ENCODE measurements at places on chromosomes 12 and 14. TPM values are rescaled to one million over a fixed set of nuclear protein-coding genes. Genes with fewer than 3 reads are reported as not detected.

DNA sequence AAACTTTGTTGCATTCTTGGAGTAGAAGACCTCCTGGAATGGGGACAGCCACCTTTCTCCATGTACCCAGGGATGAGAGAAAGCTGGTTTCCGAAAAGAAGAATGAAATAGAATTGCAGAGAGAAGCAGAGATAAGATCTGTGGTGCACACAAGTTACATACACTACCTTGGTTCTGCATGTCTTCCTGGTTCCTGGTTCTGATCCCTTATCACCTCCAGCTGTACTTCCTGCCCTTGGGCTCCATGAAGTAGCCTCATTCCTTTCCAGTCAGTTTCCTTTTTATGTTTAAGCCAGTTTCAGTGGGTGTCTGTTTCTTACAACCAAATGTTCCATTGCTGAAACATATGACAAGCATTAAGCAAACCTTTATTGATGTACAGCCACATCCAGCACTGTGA, 69.3 kb downstream of the FBXW8 start:
- H3K27ac ChIP-seq: no peak overlapping the region
- no peak for DNase-seq
- H3K4me3 ChIP-seq: no peak overlapping the region
- H3K36me3 ChIP-seq: no peaks in the 10 kb centered on the region
- H3K4me1 ChIP-seq: no peaks in the 10 kb centered on the region
- H3K27me3 ChIP-seq: no peaks in the 10 kb centered on the region

DNA sequence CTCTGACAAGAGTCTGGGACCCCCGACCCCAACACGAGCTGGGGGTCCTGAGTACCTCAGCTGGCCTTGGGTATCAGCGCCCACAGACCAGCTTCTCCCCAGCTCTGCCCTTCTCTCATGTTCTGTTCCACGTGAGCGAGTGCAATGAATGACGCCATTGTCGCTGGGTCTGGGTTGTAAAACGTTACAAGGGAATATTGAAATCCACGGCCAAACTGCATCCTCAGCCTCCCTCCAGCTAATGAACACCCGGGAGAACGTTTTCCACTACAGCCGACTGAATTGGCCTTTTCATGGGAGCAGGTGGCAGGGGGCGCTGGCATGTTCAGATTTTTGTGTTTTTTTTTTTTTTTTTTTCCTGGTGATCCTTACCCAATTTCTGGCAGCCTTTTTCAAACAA, 34.7 kb downstream of the TBX5 start:
- H3K4me3 ChIP-seq: no peak overlapping the region
- no peak overlapping the region for H3K27ac ChIP-seq
- H3K4me1 ChIP-seq: no peaks in the 10 kb centered on the region
- H3K27me3 ChIP-seq: no peaks in the 10 kb centered on the region

- H3K4me3 ChIP-seq: no peak overlapping the region
- H3K27ac ChIP-seq: no peak overlapping the region
- no peaks in the 10 kb centered on the region for H3K27me3 ChIP-seq
- no peaks in the 10 kb centered on the region for H3K36me3 ChIP-seq
- DNase-seq: no peak
These were observed 44.7 kb upstream of the KCNJ8 start for GRCh38 chr12:21819236-21819635.

DNA sequence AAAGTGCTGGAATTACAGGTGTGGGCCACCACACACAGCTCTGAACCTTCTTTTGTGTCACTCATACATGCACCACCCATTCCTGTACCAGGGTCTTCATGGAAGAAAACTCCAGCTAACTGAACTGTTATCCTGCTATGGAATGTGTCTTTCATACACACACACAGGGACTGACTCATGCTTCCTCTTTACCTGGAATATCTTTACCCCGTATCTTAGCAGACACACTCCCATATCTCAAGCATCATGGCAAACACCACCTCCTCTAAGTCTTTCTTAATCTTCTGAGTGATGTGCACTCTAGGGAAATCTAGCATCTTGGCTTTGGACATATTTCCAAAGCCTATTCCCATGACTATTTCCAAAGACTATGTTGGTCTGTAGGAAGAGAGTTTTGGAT, 35.0 kb upstream of the DTX1 start:
- no peaks in the 10 kb centered on the region for H3K4me1 ChIP-seq
- H3K27me3 ChIP-seq: no peaks in the 10 kb centered on the region
- H3K27ac ChIP-seq: no peak overlapping the region
- no peak for DNase-seq
- no peak overlapping the region for H3K4me3 ChIP-seq

DNA sequence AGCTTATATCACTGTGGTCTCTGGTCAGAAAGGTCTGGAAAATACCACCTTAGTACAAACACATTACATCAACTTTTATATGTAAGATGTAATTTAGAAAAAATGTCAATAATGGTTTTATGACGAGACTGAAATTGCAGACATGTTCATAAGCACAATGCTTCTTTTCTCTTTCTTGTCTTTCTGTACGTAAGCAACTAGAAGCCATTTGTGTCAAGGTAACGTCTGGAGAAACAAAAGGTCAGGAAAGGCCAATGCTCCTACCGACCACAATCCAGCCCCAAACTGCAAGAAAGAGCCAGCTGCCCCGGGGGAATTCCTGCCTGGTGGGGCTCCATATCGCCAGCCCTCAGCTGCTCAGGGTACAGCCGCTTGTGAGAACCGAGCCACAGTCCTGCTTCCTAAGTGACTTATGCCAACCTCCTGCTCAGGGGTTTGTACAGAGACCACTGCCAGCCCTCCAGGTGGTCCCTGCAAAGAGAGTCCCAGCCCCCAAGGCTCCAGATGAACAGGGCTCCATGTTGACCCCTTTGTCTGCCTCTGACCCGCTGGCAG, 6.3 kb downstream of the ZNF839 start:
- H3K27me3 ChIP-seq: no peaks in the 10 kb centered on the region
- peaks cover 4% of the 10 kb centered on the region for H3K4me1 ChIP-seq
- no peak overlapping the region for H3K4me3 ChIP-seq
- H3K27ac ChIP-seq: no peak overlapping the region

DNA sequence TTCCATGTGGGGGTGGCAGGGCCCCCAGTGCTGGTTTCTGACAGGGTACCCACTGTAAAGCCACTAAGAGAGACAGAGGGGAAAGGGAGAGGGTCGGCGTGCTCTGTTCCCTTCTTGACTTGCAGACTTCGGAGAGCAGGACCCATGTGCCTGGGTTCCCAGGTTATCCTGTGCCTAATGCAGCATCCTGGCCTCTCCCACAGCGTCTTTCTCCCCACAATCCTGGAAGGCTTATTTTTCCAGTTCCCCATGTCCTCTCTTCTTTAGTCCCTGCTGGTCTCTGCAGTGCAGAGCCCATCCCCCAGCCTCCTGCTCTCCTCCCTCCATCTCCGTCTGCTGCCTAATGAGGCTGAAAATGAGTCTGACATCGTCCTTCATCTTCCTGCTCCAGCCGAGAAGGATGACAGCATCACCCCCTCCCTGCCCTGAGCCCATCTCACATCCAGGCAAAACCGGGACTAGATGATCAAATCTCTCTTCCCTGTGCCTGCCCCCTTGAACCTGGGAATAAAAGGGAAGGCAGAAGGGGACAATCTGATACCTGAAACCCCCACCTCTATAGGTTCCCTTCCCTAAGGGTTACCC, 15.1 kb downstream of the CALCOCO1 start:
- peaks cover 18% of the 10 kb centered on the region for H3K36me3 ChIP-seq
- H3K4me3 ChIP-seq: no peak overlapping the region
- no peaks in the 10 kb centered on the region for H3K27me3 ChIP-seq

- H3K4me1 ChIP-seq: no peaks in the 10 kb centered on the region
- H3K4me3 ChIP-seq: no peak overlapping the region
- H3K27ac ChIP-seq: no peak overlapping the region
- H3K27me3 ChIP-seq: no peaks in the 10 kb centered on the region
- H3K36me3 ChIP-seq: no peaks in the 10 kb centered on the region
These were observed 74.3 kb upstream of the PLEKHG7 start for GRCh38 chr12:92628476-92628875.

- H3K4me1 ChIP-seq: no peaks in the 10 kb centered on the region
- no peak overlapping the region for H3K4me3 ChIP-seq
- H3K36me3 ChIP-seq: no peaks in the 10 kb centered on the region
- H3K27me3 ChIP-seq: no peaks in the 10 kb centered on the region
- DNase-seq: no peak
- H3K27ac ChIP-seq: no peak overlapping the region
These were observed 4.6 kb upstream of the SLCO1B3 start for GRCh38 chr12:20805921-20806320.

- H3K4me3 ChIP-seq: no peak overlapping the region
- no peak for DNase-seq
- no peak overlapping the region for H3K27ac ChIP-seq
These were observed 162.7 kb upstream of the PWP1 start for GRCh38 chr12:107522692-107523477.

Gene GPR65
- polyA plus RNA-seq: 0.23 TPM
